GM12865 (cell line): ENCODE measurements at places on chromosomes 3 and 15.

GRCh38 chr15:78402061-78402610 is 35.9 kb upstream of the IREB2 start:
- DNase-seq: no peak

GRCh38 chr15:41334293-41335120 is 1.8 kb downstream of the NUSAP1 start:
- DNase-seq: peak; percentile 29

DNA sequence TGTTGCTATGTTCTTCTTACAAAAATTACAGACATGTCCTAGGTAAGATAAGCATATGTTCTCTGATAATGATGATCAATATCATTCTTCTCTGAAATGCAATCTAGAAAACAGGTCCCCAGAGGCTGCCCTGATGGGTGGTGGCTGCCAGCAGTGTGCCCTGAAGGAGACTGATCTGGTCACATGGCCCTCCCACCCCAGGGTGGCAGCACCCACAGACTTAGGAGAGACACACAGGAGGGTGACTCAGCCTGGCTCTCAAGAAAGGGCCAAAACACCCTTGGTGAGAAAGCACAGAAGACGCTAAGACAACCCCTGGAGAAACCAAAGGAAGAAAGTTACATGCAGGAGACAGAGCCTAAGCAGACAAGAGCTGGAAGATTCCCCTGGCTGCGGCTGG is 203.7 kb downstream of the TJP1 start:
- DNase-seq: no peak

DNA sequence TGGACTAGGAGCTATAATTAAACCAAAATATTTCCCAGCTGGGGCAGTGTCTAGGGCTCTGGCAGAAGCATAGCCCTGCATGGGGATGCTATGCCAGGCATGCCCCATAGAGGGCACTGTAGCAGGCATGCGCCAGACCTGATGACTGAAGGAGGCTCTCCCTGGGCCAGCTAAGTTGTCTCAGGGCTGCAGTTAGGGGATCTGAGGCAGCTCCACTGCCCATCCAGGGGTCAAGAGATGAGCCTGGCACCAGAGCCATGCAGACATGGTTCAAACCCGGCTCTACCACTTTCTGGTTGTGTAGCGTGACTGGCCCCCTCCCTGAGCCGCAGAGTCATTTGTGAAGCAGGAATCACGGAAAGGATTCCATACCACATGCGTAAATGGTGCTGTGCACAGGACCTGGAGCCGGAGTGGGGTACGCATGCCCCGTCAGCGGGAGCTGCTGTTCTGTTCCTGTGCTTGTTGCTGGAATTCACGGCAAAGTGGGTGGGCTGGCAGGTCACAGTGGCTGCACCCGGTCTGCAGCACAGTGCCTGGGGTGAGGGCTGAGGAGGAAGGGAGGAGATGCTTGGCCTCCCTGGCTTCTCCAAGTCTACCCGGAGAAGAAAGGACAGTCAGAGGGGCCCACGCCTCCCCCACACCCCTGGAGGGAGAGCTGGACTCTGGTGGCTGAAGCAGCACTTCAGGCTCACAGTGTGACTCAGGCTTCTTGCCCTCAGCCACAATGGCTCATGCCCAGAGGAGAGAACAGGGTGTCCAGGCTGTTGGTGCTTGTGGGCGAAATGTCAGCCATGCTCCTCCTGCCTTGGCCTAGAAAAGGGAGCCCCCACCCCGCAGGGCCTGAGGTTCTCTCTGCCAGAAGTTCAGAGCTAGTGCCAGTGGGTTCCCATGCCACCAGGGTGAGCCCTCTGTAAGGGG is 43.1 kb downstream of the DNASE1L3 start:
- peak; percentile 70 for DNase-seq
